ENCODE measurements at places on chromosomes 3 and 15.
A peak's percentile ranks its signal among the peaks of the same experiment; 100 is the strongest.

DNA sequence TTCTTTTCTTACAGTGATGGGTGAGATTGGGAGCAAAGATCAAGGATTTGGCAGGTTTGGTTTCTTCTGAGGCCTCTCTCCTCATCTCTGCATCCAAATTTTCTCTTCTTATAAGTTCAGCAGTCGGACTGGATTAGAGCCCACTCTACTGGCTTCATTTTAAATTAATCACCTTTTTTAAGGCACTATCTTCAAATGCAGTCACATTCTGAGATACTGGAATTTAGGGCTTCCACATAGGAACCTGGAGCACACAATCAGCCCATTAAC is 56.5 kb upstream of the PLSCR4 start:
- DNase-seq: no peak

DNA sequence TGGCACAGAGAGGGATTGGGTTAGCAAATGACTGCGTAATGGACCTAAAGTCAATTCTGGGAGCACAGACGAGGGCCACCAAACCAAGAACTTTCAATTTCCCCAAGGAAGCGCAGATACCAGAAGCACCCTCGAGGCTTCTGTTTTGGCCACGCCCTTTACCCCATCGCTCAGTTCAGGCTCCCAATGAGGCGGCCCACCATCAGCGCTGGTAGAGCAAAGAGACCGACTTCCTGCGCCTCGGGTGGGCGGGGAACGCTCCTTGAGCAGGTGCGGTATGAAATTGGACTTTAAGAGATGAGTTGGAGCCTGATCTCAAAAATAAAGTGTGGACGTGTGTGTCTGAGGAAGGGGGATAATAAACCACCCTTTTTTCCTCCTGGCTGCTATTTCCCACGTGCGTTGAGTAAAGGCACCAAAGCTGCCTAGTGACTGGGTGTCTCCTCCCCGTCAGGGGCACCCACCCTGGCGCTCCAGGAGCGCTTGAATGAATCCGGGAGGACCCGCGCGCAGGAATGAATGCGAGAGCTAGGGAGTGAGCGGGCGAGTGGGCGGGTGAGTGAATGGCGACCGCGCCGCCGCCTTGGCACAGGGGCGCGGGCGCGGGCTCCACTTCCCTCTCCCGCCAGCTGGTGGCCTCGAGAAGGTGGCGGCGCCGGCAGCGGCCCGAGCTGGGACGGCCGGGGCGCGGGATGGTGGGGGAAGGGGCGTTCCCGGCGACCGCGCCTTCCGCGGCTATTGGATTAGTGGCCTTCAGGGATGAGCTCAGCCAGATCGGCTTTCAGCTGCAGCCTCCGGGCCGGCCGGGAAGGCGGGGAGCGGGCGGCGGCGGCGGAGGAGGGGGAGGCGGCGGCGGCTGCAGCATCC is at the start of gene SPSB4:
TSS of gene SPSB4 (plus strand) at position 772 of the 867 bp plus-strand sequence. CDS start 14,758 bp downstream, outside the sequence.
- DNase-seq: peak; percentile 79

- no peak for DNase-seq
Observed at GRCh38 chr3:184332370-184333090, 4.9 kb upstream of the FAM131A start.

DNA sequence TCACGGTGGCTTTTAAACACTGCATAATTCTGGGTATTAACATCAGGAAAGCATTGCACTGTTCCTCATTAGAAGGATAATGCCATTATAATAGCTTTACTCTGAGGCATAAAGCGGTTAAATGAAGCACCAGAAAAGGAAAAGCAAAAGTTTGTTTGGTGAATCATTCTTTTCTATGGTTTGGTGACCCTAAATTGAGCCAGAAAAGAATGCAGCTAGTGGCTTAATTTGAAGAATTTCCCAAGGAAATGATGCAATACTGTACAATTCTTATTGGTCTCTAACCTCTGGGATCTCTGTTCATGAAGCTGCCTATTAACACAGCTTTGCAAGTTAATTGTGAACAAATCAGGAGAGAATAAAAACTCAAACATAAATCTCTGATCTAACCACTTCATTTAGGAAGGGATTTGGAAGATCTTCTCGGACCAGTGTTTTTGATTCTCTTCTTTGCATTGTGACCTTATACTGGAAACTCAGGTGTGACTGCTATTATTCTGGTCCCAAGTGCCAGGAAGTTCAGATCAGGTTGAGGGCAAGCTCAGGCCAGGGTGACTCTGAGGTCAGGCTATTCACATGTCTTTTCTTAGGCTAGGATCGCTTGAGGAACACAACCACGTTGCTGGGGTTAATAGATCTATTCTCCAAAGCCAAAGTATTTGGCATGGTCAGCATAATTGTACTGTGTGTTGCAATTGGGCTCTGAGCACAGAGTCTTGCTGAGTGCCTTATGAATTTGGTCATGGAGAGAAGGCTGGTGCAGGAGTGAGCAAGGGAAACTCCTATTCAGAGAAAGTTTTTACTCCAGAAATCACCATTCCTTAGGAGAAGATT is 11.3 kb upstream of the DLG1 start:
- peak; percentile 93 for DNase-seq

GRCh38 chr15:47988564-47988963 is 132.2 kb upstream of the SLC24A5 start:
- no peak for DNase-seq

- DNase-seq: no peak
Observed at GRCh38 chr3:150064971-150065370, 94.3 kb upstream of the PFN2 start.

- DNase-seq: no peak
Observed at GRCh38 chr3:108089579-108089978, 1.3 kb downstream of the CD47 start.

- no peak for DNase-seq
Observed at GRCh38 chr3:47433796-47434195, 41.9 kb downstream of the SCAP start.

- DNase-seq: peak; percentile 72
Observed at GRCh38 chr3:8987645-8988383, 24.5 kb upstream of the RAD18 start.

- DNase-seq: peak; percentile 63
Observed at GRCh38 chr3:43870120-43870519, 179.4 kb downstream of the ABHD5 start.

DNA sequence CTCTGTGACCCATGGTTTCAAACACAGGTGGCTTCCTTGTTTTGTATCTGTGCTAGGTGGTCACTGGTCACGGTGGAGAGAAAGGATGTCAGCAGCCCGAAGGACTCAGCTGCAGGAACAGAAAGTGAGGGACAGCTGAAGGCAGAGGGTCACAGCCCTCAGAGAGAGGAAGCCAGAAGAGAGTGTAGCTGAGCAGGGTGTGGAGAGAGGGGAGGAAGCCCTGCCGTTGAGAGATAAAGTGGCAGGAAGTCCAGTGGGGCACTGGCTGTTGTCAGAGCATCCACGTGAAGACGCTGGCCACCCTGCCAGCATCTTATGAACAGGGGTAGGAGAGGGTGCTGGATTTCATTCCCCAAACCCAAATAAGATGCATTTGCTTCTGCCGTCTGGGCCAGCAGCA is 36.9 kb downstream of the LIMD1 start:
- DNase-seq: no peak

- peak; percentile 75 for DNase-seq
Observed at GRCh38 chr3:103499132-103499900, 1064.5 kb downstream of the ZPLD1 start.

DNA sequence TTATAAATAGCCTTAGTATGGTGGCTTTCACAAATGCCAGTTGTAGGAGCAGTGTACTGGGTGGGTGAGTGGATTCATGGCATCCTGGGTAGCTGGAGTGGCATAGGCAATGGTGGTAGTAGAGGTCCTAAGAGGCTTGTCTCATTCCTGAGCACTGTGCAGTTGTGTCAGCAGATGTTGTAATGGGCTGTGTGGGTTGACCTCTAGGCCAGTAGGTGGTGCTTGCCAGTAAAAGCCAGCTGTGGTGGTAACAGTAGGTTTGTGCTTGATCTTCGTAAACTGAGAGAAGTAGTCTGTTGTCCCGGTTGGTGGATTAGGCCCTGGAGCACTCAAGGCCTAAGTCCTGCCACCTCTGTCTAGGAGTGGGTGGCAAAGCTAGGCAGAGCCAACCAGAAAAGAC is 149.7 kb upstream of the SUCLG2 start:
- DNase-seq: no peak

DNA sequence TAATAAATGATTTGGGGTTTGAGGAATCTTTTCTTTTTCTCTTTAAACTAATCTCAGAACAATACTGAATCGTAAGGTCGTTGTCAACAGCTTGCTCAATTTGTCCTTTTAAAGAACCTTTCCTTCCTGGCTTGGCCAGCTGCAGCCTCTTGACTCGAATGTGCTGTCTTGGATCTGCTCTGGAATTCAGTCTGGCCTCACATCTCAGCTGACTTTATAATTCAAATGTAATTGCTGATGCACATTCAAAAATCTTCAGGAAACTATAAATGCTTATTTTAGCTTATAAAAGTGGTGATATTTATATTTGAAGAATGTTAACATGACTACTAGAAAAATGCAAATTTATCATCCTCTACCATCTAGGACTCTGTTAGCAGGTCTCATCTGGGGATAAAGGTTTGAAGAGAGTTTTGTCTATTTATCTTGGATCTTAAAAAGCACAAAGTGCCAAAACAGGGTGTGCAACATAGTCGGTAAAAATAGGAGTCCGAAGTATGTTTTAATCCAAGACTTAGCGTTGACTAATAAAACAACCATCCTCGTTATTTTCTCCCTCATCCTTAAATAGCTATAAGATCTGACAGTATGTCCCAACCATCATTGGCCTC is 1035.2 kb downstream of the MCTP2 start:
- no peak for DNase-seq

- DNase-seq: peak; percentile 39
Observed at GRCh38 chr15:85494048-85494777, 113.8 kb downstream of the AKAP13 start.

- DNase-seq: no peak
Observed at GRCh38 chr3:134462331-134462941, 23.3 kb downstream of the ANAPC13 start.

GRCh38 chr3:71511037-71511436 is 72.5 kb downstream of the FOXP1 start:
- DNase-seq: no peak

- no peak for DNase-seq
Observed at GRCh38 chr3:190516416-190516815, 2.5 kb downstream of the IL1RAP start.

DNA sequence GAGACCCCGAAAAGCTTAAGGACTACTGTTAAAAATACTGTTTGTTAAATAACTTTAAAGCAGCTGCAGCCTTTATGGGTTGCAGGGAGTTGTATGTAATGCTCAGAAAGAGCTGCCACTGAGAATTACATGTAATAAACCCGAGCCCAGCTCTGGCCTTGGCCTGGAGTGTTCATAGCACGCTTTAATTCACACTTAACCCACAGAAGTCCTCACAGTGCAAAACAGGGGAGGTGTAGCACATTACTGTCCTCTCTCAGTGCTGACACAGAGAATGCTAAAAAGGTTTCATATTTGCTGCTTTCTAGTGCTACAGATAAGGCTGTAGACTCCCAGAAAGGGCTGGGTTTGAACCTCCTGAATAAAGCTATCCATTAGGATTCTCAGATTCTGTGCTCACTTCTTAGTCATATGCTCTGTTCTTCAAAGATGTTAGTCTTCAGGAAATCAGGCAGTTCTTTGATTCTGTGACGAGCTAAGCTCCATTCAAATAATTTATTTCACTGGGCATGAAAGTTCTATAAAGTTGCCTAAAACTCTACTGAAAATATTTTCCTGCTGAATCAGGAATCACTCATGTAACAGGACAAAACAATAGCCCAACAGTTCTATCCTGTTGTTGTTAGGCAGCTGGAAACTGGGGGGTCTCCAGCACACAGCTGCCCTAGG is 108.0 kb downstream of the SENP2 start:
- no peak for DNase-seq

- no peak for DNase-seq
Observed at GRCh38 chr15:36605604-36606263, 26.3 kb downstream of the CDIN1 start.

DNA sequence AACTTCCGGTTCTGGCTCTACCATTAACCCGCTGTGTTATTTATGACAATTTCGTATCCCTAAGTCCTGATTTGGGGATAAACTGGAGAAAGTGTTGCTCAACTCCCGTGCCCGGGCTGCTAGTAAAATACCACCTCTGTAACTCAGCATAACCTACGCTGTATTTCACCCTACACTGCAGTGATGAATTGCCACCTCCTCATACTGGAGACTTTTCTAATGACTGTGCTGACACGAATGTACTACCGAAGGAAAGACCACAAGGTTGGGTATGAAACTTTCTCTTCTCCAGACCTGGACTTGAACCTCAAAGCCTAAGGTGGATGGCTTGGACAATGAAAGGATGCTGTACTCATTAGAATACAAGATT is 16.5 kb downstream of the SLC51A start:
- DNase-seq: no peak

DNA sequence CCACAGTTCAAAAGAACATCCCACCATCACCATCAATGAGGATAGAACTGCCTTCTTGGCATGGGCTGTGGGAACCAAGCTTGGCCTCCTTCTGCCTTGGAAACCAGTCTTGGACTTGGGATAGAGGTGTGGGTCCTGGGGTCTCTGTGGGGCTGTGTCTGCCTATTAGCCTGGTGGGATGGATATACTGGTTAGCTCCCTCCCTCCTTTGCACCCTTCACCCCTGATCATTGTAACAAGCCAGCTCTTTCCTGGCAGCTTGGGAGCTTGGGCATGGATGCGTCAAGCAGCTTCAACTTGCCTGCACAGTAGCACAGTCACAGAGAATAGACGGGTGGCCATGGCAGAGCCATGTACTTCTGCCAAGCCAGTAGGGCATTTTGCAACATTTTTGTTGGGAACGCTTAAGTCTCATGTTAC is 65.2 kb downstream of the SMAD6 start:
- no peak for DNase-seq

DNA sequence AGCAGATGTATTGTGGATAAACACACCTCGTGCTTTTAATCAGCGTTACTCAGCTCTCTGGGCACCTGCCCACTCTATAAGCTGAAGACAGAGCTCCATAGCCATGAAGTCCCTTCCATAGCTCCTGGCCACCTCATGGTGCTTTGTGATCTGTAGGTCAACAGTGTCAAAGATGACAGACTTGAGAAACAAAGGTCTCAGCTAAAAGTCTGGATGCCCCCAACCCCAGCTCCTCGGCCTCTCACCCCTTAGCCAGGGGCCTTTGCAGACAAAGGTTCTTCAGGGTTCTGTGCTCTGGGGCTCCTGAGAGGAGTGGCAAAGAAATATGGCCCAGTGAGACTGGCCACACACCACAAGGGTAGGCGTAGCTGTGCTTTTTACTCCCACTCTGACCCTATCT is 168.6 kb downstream of the KLF13 start:
- no peak for DNase-seq

GRCh38 chr15:37087131-37087588 is 13.2 kb downstream of the MEIS2 start:
- DNase-seq: no peak

- DNase-seq: no peak
Observed at GRCh38 chr3:23106666-23107065, 96.5 kb upstream of the UBE2E2 start.

DNA sequence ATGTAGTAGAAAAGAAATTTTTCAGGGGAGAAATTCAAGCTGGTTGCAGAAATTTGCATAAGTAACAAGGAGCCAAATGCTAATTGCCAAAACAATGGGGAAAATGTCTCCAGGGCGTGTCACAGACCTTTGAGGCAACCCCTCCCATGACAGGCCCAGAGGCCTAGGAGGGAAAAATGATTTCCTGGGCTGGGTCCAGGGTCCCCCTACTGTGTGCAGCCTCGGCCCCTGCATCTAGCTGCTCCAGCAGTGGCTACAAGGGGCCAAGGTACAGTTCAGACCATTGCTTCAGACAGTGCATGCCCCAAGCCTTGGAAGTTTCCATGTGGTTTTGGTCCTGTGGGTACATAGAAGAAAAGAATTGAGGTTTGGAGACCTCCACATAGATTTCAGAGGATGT is 70.7 kb downstream of the ZPLD1 start:
- no peak for DNase-seq
